Breast epithelium (tissue), 4 donors: ENCODE measurements at places on chromosomes 2 and 18.

GRCh38 chr2:97983698-97984097, 12.1 kb downstream of the TMEM131 start:
- no peak overlapping the region for H3K27ac ChIP-seq
- DNase-seq, result no peak
- no peaks in the 10 kb centered on the region for H3K36me3 ChIP-seq
- H3K4me3 ChIP-seq, result no peak overlapping the region
- no peaks in the 10 kb centered on the region for H3K27me3 ChIP-seq

DNA sequence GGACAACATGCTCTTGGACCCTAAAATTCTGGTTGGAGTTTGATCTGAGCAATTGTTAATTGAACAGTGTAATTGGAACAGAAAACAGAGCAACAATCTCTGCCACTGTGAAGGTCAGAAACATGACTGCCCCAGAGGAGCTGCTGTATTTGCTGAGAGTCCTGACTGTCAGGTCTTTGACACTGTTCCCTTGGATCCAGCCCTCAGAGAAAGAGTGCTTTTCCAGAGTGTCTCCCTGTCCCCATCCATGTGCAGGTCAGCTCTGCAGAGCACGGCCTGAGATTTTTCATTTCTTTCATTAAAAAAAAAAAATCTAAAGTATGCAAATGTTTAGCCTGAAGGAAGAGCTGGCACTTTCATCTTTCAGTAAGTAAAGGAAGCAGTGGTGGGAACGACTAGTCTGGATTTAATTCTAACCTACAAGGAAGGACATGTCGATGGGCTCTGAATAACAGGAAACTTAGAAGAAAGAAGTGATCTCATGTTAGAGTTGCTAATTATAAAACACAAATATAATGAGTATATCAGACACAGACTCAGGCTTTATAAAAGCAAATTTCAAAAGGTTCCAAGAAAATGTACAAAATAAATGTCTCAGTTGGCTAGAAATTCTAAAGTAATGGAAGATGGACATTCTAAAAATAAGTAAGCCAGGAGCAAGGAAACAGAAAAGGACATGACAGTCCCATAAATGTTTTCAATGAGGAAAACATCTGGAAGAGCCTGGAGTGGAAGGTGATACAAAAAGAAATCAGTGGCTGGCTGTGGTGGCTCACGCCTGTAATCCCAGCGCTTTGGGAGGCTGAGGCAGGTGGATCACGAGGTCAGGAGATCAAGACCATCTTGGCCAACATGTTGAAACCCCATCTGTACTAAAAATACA, 876.5 kb downstream of the EPHA4 start:
- no peak overlapping the region for H3K27ac ChIP-seq
- no peak overlapping the region for H3K4me3 ChIP-seq
- no peaks in the 10 kb centered on the region for H3K27me3 ChIP-seq
- no peaks in the 10 kb centered on the region for H3K4me1 ChIP-seq
- H3K36me3 ChIP-seq, result no peaks in the 10 kb centered on the region
- DNase-seq, result no peak

- H3K4me1 ChIP-seq, result peaks cover 25% of the 10 kb centered on the region
- no peaks in the 10 kb centered on the region for H3K36me3 ChIP-seq
- H3K27me3 ChIP-seq, result no peaks in the 10 kb centered on the region
- DNase-seq, result no peak
- peak overlapping the region; percentile 72 for H3K27ac ChIP-seq
Measured at GRCh38 chr2:197704434-197705120, 592 bp upstream of the MARS2 start.

DNA sequence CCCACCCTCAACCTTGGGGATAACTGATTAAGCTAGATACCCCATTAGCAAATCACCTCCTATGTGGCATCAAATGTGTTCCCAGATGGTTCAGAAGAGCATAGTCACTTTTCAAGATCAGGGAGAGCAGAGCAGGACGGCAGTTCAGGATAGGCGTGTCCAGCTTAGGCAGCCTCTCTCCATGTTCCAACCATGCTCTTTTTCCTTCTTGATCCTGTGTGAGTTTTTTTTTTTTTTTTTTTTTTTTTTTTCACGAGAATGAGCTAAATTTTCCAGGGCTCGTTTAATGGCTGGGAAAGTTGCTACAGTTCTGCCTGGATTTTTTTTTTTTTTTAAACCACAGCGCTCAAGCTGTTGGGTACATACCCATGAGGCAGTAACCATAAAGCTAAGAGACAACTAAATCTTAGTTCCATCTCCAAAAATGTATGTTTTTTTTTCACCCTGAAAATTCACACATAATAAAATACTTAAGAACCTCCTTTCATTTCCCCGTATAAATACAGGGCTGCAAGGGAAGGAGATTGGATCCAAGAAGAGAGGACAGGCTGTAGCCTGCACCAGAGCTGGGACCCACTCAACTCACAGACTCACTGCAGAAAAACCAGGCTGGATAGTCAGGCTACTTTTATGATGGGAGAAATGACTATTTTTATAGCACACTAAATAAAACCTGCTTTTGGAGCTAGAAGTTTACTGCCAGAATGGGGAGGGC, 244.3 kb downstream of the SETBP1 start:
- no peaks in the 10 kb centered on the region for H3K4me1 ChIP-seq
- no peaks in the 10 kb centered on the region for H3K36me3 ChIP-seq
- no peak overlapping the region for H3K27ac ChIP-seq
- no peak overlapping the region for H3K4me3 ChIP-seq
- no peak for DNase-seq

DNA sequence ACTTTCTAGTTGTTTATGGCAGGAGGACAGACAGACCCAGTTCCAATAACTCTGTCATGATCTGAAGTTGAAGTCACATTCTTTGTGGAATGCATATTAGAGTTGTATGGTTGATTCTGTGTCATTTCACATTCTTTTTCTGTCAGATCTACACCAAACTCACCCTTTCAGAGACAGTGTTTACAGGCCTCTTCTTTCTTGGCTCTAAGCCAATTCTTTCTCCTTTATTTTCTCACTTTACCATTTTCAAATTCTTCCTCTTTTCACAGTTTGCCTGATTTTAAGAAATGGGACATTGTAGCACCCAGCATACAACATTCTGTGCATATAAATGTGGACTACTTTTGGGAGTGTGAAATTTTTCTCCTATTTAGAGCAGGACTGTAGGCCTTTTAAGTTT, 103.7 kb downstream of the CCDC85A start:
- DNase-seq, result no peak
- no peak overlapping the region for H3K27ac ChIP-seq
- no peaks in the 10 kb centered on the region for H3K4me1 ChIP-seq
- no peak overlapping the region for H3K4me3 ChIP-seq
- no peaks in the 10 kb centered on the region for H3K27me3 ChIP-seq
- no peaks in the 10 kb centered on the region for H3K36me3 ChIP-seq

DNA sequence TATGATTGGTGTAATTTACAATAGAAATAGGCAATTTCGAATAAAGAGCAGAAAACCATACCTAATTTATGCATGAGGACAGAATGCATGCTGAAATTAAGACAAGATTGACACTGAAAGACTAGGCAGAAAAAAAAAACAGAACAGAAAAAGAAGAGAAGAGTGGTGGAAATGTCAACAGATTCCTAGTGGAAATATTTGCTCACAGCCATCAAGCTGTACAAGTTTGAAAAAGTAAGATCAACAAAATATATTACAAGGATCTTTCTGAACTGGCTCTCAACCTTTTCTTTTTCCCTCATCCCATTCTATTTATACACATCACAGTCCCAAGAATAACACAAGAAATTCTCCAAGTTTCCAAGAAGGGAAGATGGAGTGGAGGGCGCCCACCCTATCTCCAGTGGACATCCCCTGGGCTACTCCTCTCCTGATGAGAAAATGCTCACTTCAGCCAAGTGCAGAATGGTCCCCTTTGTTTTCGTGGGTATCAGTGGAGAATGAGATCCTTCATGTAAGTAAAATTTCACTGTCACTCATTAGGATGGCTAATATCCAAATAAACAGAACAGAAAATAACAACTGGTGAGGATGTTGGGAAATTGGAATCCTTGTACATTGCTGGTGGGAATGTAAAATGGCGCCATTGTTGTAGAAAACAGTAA, 51.0 kb upstream of the ZNF532 start:
- no peak overlapping the region for H3K27ac ChIP-seq
- H3K4me1 ChIP-seq, result no peaks in the 10 kb centered on the region
- no peak overlapping the region for H3K4me3 ChIP-seq
- H3K27me3 ChIP-seq, result no peaks in the 10 kb centered on the region

DNA sequence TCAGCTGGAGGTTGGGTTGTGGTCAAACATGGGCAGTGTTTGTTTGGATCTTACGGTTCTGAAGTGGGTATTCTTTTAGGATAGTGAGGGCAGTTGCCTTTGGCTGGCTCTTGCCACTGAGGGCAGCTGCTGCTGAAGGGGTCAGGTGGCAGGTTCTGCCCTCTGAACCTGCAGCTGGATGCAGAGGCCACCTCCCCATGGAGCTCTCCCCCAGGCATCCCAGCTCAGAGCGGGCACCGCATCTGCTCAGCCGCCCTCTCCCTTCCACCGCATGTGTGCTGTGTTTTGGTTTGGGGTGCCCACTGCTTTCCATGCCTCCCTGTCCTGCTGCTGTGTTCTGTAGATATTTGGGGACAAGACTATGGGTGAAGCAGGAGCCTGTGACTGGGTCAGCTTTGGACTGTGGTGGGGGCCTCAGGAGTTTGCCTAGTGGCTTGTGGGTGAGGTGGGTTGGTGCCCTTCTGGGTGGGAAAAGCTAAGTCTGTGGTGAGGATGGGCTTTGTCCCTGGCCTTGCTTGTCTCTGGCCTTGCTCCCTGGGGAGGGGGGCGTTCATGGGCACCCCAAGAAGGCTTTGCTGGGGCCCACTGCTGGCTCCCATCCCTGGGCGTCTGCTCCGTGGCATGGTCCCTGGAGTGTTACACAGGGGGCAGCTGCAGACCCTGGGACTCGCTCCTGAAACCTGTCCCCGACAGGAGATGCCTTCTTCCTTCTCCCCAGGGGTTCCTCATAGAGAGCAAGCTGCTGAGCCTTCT, 28.5 kb downstream of the OTOF start:
- no peak overlapping the region for H3K4me3 ChIP-seq
- no peaks in the 10 kb centered on the region for H3K27me3 ChIP-seq
- DNase-seq, result no peak
- no peaks in the 10 kb centered on the region for H3K4me1 ChIP-seq
- no peak overlapping the region for H3K27ac ChIP-seq

GRCh38 chr18:59340817-59341216, 18.2 kb downstream of the LMAN1 start:
- no peak overlapping the region for H3K4me3 ChIP-seq
- DNase-seq, result no peak
- peaks cover 17% of the 10 kb centered on the region for H3K36me3 ChIP-seq
- H3K27ac ChIP-seq, result no peak overlapping the region
- no peaks in the 10 kb centered on the region for H3K27me3 ChIP-seq
